Daoy (cell line): ENCODE measurements at places on chromosomes 2 and 18.

GRCh38 chr2:12014088-12014960 lies 267.9 kb downstream of the LPIN1 start:
- no peak for DNase-seq

DNA sequence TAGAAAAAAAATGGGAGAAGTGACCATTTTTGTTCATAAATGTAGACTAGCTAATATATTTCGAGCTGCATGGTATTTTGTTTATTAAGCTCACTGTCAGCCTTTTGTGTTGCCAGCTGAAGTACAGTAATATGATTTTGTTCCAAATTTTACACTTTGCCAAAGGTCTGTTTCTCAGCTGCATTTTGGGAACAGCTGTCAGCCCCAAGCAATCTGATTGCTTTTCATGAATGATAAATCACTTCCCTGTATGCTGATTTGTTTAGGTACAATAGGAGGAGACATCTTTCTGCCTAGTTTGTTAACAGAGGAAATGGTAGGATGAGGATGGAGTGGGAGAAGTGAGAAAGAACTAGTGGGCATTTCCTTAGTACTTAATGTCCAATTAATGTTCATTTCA lies 79.3 kb downstream of the NABP1 start:
- DNase-seq: no peak

GRCh38 chr2:158359846-158360245 lies 96.7 kb downstream of the CCDC148 start:
- DNase-seq: peak; percentile 77

GRCh38 chr2:169709981-169710380 lies 15.7 kb downstream of the PHOSPHO2 start:
- DNase-seq: no peak

GRCh38 chr2:125581557-125581956 lies 1074.4 kb upstream of the GYPC start:
- no peak for DNase-seq

DNA sequence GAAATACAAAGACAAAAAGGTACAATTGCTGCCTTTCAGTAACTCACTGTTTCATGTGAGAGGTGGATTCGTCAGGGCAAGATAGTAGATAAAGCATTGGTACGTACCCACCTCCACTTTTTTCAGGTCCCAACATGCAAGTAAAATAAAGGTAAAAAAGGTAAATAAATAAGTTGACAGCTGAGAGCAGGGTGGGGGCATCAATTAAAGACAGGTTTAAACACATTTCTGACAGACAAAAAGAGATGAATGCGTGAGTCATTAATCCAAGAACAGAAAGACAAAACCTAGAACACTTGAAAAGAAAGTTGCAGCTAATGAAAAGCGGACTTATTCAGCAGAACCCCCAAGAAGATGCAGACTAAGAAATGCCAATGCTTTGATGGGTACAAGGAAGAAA lies 979.6 kb upstream of the CDH2 start:
- DNase-seq: no peak

DNA sequence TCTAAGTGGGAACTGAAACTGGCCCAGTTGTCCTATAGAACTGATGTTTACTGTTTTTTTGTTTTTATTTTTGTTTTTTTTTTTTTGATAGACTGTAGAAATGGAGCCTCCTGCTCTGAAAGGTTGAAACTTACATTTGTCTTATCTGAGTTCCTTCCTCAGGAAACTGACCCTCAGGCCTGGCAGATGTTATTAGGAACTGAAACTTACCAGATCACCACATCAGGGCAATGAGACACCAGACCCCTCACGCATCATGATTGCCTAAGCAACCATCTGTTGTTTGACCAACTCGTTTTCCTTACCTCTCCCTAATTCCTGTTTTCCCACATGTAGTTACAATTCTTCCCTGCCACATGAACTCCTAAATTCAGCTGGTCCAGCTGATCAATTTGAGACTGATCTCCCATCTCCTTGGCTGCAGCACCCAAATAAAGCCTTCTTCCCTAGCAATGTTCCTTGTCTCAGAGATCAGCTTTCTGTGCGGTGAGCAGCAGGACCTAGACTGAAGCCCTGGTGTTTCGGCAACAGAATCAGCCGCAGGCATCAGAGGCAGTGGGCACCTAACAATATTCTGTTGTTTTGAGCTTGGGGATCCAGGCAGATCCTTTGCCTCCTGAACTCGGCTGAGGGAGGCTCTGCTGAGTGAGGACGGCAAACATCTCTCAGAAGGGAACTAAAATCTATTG lies 96.8 kb downstream of the MSH2 start:
- DNase-seq: no peak

DNA sequence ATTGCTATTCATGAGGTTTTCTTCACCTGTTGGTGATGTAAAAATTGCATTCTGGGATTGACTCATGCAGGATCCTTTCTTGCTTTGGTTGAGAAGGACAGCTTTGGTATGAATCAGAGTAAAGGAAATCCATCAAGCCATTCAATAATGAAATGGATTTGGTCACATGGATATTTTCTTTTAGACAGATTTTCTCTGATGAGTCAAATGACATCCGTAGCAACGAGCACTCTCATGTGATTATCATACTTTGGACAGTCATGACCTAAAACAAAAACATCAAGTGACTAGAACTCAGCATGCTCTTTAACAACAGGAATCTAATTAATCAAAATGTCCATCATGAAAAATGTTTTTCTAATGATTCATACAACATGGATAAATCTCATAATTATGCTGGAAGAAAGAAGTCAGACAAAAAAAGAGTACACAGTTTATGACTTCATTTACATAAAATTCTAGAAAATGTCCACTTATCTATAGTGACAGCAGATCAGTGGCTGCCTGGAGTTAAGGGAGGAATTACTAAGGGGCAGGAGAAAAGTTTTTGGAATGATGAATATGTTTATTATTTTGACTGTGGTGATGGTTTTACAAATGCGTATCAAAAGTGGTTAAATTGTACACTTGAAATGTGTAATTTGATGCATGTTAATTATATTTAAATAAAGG lies 30.7 kb downstream of the TRAK2 start:
- DNase-seq: peak; percentile 26

DNA sequence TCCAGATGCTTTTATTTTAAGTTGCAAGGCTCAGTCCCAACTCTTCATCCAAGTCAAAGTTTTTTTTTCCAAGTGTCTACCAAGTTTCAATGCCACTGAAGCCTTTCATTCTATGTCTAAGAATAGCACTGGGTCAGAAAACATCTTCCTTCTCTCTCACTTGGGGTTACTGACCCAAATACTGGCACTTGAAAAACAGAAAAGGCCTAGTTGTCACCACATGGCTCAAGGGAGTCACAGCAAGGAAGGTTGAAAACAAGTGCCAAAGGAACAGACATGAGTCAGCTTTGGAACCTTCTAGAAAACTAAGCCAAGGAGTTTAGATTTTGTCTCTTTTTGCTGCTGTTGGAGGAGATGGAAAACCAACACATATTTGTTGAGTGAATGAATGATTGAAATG lies 146.5 kb downstream of the COPS8 start:
- DNase-seq: no peak
